ENCODE measurements at places on chromosomes 13 and 19. TPM values are rescaled to one million over a fixed set of nuclear protein-coding genes. Genes with fewer than 3 reads are reported as not detected.

Gene PTGIR
- 1.1 TPM for total RNA-seq

- peak; percentile 37 for DNase-seq
Observed at GRCh38 chr19:14347999-14348889, 33.0 kb upstream of the ADGRE5 start.

- DNase-seq, result peak; percentile 26
Observed at GRCh38 chr19:14632286-14632685, 42.4 kb downstream of the ADGRE3 start.

- no peak for DNase-seq
Observed at GRCh38 chr13:34751492-34751891, 190.6 kb upstream of the NBEA start.

GRCh38 chr13:74761801-74762757, 627.9 kb upstream of the KLF12 start:
- DNase-seq, result no peak

DNA sequence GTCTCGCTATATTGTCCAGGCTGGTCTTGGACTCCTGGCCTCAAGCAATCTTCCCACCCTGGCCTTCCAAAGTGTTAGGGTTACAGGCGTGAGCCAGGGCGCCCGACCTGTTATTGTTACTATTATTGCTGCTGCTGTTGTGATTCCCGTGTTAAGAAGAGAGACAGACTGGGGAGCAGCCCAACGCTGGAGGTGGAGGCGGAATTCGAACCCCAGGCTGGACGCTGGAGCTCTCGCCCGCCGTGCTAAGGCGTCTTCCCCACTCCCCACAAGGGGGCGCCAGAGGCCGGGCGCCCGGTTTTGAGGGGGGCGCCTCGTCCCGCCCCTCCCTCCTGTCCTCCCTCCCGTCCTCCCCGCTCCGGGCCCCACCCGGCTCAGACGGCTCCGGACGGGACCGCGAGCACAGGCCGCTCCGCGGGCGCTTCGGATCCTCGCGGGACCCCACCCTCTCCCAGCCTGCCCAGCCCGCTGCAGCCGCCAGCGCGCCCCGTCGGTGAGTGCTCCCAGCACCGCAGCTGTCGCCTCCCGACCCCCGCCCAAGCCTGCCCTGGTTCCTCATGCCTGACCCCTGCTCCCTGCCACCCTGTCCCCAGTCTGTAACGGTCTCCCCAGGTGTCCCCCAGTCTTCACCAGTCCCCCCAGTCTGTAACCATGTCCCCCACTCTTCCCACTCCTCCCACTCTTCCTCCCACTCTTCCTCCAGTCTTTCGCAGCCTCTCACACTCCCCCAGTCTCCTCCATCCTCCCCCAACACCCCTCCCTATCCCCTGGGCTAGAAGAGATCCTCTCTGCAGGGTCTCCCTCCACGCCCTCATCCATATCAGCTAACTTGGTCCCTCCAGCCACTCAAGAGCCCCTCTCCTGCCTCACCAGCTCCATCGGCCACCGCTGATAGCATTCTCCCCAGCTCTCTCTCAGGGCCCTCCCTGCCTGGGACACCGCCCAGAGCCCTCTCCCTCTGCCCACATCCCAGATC, at the start of gene EHD2:
Gene EHD2, plus strand, starts transcription at position 377 of the 976 bp plus-strand sequence. CDS start 3,191 bp downstream, outside the sequence.
- DNase-seq, result peak; percentile 61

Data from endothelial cell of umbilical vein (primary cell).